ENCODE measurements at places on chromosomes 7 and 10.
A peak's percentile ranks its signal among the peaks of the same experiment; 100 is the strongest.

DNA sequence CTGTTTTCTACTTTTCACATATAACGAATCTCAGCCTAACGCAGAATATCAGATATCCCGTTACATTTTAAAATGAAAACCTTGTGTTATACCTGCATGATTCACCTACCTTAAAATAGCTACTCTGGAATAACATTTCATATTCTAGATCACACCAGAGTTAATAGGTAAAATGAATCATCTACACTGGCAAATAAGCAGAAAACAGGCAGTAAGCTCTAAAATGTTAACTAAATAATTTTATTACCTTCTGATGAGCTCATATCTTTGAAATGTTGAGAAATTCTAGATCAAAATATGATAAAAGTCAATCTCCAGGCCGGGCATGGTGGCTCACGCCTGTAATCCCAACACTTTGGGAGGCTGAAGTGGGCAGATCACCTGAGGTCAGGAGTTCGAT, 71.3 kb downstream of the CPEB3 start:
- DNase-seq: no peak

- peak; percentile 31 for DNase-seq
Observed at GRCh38 chr7:27714831-27715444, 25.0 kb upstream of the TAX1BP1 start.

- no peak for DNase-seq
Observed at GRCh38 chr10:34789966-34790506, 25.1 kb downstream of the PARD3 start.

GRCh38 chr10:80197972-80198916, 7.1 kb downstream of the ANXA11 start:
- DNase-seq: no peak

DNA sequence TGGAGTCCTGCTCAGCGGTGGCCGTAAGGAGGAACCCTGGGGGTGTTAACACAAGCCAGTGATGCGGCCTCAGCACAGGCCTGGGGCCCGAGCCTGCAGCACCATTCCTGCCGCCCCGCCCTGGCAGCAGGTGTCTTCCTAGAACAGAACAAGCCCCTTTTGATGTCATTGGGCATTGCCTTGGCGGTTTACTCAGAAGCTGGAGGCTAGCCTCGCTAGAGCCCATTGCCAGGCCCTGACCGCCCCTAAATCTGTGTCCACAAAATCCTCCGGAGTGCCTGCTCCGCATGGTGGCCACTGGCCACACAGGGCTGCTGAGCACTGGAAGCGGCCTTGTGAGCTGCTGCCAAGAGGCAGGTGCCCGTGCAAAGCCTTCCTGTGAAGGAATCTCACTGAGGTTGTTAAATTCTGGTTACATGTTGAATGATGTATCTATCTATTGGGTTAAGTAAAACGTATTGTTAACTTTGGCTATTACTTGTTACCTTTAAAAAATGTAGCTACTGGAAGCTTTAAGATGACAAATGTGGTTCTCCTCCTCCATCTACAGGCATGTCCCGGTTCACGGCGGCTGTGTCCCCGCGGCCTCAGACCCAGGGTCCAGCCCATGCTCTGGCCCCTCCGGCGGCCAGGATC, 1.2 kb upstream of the INPP5A start:
- DNase-seq: no peak

- DNase-seq: no peak
Observed at GRCh38 chr7:31982962-31983361, 87.2 kb downstream of the PDE1C start.

- DNase-seq: no peak
Observed at GRCh38 chr7:25982684-25983083, 169.3 kb upstream of the NFE2L3 start.

- no peak for DNase-seq
Observed at GRCh38 chr7:25385506-25386136, 157.3 kb upstream of the NPVF start.

DNA sequence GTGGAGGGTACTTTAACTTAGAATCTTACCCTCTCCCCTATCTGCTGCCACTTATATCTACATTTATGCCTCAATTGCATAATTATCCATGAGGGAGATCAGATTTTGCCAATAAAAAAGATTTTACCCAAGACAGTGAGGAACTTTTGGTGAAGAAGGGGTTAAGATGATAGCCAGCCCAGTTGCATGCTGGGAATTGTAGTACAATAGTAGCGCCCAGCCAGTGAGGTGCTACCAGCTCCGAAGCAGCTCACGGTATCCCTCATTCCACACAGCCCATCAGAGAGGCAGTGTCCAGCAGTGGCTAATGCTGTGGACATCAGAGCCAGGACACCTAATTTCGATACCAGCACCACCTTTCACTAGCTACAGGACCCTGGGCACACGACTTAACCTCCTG, 5.9 kb upstream of the LGI1 start:
- no peak for DNase-seq

GRCh38 chr7:130838738-130839137, 104.7 kb upstream of the KLF14 start:
- peak; percentile 96 for DNase-seq

GRCh38 chr7:1899951-1900762, 230.1 kb downstream of the ELFN1 start:
- no peak for DNase-seq

GRCh38 chr10:131121511-131122035, 189.9 kb downstream of the TCERG1L start:
- DNase-seq: no peak

DNA sequence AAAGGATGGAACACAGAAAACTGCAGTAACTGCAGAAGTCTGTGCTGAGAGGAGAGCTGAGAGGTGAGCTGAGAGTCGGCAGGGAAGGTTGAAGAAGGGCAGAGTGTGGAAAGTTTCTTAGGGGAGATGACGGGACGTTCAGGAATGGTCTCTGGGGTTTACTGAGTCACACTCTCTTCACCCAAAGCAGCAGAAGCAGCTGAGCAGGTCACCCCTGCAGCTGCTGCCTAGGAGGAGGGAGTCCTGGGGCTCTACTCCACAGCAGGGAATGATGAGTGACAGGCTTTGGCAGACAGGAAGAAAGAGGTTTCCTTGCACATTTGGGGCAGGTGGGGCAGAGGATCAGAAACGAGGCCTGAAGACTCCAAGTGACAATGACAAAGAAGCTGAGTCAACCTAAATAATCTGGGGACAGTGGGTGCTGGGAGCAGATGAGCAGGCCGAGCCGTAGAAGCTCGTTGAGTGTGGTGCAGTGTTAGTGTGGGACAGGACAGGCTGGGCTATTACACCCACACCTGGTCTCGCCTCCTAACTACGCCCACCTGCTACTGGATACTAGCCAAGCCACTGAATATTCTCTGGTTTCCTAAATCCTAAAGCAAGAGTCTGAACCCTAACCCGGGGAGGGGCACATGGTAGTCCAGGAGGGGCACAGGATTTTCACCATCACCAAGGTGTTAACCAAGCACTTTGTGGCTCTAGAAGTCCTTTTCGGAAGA, 24.9 kb downstream of the BEND7 start:
- no peak for DNase-seq

DNA sequence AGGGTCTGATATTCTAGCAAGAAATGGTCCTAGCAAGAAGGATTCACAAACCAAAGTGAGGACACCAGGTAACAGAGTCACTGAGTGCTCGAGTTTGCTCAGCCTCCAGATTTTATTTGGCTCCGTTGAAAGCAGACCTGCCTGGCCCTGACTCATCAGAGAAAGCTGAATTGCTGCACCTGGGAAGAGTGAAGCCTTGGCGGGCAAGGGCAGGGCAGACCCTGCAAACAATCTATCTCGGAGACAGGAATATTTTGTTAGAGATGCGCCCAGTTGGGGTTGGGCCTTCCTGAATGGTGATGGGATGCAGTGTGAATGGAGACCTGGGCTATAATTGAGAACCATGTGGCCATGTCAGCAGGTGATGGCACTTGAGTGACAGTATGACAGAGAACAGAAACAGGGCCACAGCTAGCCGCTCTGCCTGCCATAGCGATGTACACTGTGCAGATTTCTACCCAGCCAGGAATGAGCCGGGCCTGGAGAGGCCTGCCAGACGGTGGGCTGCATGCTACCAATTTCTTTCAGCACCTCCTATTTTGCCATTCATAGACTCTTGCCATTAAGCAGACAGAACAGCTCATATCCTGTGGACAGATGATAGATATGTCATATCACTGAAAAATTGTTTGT, 744.2 kb downstream of the LRMDA start:
- DNase-seq: no peak

DNA sequence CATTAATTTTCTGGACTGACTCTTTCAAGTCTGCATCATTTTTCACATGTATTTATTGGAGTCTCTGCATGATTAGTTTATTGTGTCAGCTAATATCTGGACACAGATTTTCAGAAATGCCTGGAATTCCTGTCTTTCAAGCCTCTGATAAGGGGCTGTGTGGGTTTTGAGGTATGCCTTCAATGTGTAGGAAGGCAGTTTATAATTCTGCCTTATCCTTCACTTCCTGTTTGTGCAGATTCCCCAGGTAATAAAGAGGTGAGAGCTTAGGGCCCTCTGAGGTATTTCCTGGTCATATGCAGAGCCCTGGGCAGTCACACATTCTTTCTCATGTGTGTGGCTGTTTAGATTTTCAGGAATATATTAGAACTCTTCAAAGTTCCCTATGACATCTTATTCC, 79.4 kb upstream of the PRKCQ start:
- DNase-seq: no peak

DNA sequence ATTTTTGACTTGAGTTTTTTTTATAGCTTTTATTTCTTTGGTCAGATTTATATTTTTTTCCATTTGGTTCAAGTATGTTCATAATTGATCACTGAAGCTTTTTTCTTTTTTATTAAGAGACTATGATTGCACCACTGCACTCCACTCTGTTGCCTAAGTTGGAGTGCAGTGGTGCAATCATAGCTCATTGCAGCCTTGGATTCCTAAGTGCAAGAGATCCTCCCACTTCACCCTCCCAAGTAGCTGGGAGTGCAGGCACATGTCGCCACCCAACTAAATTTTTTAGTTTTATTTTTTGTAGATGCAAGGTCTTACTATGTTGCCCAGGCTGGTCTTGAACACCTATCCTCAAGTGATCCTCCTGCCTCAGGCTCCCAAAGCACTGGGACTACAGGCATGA, 97.7 kb upstream of the KIF5B start:
- no peak for DNase-seq

DNA sequence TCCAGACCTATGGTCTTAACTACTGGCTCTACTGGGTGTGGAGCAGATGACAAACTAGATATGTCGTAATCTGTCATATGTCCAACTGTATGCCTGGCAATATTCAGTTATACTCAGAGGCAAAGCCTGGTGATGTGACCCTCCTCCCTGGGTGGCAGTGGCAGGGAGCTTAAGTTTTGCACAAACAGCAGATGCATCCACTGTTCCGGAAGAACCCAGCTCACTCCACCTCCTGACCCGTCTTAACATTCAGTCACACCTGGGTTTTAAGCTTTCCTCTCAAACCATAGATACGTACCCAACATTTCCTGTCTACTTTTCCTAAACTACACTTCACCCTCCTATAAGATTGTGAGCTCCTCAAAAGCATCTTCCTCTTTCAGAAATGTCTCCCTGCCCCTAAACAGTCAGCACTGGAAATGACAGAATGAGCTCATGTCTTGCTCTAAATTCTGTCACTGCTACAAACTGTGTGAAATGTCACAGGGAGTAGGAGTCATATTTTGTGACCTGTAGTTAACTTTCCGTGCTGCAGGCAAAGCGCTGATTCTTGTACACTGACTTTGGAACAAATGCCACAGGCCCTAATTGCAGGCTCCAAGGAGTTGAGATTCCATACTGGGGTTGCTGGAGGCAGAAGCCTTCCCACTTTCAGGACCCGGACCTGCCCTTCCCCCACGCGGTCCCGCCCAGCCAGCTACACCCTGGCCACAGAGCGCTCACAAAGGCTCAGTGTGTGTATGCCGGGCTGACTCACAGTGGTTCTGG, 23.9 kb downstream of the SCD start:
- DNase-seq: peak; percentile 84

DNA sequence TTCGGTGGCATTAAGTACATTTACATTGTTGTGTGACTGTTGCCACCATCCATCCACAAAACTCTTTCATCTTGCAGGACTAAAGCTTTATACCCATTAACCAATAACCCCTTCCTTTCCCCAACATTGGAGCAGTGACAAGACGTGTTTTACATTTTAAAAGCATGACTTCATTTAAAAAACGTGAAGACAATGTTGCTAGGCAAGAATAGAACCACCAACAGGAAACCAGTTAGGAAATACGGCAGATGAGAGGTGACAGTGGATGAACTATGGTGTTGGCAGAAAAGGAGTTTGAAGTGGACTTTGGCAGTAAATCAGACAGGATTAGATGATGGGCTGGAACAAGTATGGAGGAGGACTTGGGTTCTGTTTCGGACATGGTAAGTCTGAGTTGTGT, 17.0 kb downstream of the TMEM236 start:
- DNase-seq: no peak

GRCh38 chr7:13032576-13032975, 345.1 kb downstream of the ARL4A start:
- DNase-seq: no peak

DNA sequence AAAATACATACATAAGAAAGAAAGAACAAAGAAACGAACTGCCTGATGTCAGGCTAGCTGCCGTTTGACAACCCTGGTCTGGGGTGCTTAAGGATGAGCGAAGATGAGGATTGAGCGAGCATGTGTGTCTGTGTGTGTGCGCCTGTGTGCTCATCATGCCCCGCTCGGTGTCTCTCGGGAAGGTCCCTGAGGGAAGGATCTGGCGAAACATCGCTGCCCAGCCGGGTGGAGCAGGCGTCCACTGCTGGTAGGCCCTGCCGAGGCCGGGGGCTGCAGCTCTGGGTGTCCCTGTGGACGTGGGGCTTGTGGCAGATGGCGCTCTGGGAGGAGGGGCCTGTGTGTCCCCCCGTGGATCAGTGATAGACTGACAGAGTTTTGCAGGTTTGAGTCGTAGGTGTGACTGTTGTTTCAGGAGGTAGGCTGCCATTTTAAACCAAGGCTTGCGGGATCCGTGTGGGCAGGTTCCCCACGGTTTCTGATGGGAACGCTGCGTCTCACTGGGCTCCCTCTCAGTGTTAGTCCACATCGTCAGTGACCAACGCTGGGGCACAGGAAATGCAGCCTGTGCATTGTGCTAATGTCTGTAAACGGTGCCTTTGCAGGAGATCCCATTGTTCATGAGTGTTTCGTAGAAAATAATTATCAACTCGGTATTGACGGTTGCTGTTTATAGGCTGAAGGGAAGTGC, 5.9 kb upstream of the SUN1 start:
- no peak for DNase-seq

- no peak for DNase-seq
Observed at GRCh38 chr7:4003503-4003902, 678.6 kb upstream of the FOXK1 start.

GRCh38 chr7:46032942-46033341, 111.9 kb upstream of the IGFBP3 start:
- no peak for DNase-seq
